ENCODE measurements at places on chromosomes 1 and 21. TPM values are rescaled to one million over a fixed set of nuclear protein-coding genes. Genes with fewer than 3 reads are reported as not detected.

The NLRP3 gene
- total RNA-seq: 0.18 TPM

The OR6K2 gene
- not detected for total RNA-seq

The ANGEL2 gene
- 49.1 TPM for total RNA-seq

The CD1E gene
- total RNA-seq: not detected

The CELA2B gene
- total RNA-seq: not detected

The ZBTB8A gene
- 0.64 TPM for total RNA-seq

The NGF gene
- not detected for total RNA-seq

The FLG2 gene
- total RNA-seq: not detected

The PALMD gene
- total RNA-seq: not detected

The LENEP gene
- not detected for total RNA-seq

The C1orf87 gene
- not detected for total RNA-seq

The S100A1 gene
- total RNA-seq: not detected

The AQP10 gene
- total RNA-seq: not detected

The MYOG gene
- total RNA-seq: not detected

The TMPRSS3 gene
- total RNA-seq: 5.3 TPM

The TMEM269 gene
- total RNA-seq: 0.23 TPM

The LCE5A gene
- total RNA-seq: not detected

The SLC27A3 gene
- total RNA-seq: 24.0 TPM

The SUSD4 gene
- 1.7 TPM for total RNA-seq

The ACTRT2 gene
- not detected for total RNA-seq

The NTMT2 gene
- total RNA-seq: not detected

The SYPL2 gene
- not detected for total RNA-seq

The L1TD1 gene
- total RNA-seq: not detected

The PTP4A2 gene
- total RNA-seq: 560 TPM

The PRDM16 gene
- not detected for total RNA-seq

The HENMT1 gene
- total RNA-seq: 21.0 TPM

The UQCRHL gene
- total RNA-seq: 1.9 TPM
